ENCODE measurements at places on chromosomes 3 and 15. TPM values are rescaled to one million over a fixed set of nuclear protein-coding genes. Genes with fewer than 3 reads are reported as not detected.

SMAD6 gene
- 22.0 TPM for total RNA-seq

ERICH6 gene
- not detected for total RNA-seq

ATP13A5 gene
- total RNA-seq: 0.37 TPM

ITIH4 gene
- total RNA-seq: 7.3 TPM

CLDN18 gene
- 0.11 TPM for total RNA-seq

OR5K3 gene
- total RNA-seq: not detected

RTP1 gene
- total RNA-seq: not detected

GOLGA8S gene
- not detected for total RNA-seq

TMEM207 gene
- total RNA-seq: not detected

IQCH gene
- total RNA-seq: 0.93 TPM

MEX3B gene
- total RNA-seq: 1.1 TPM

CSPG4 gene
- 2.1 TPM for total RNA-seq

DRD3 gene
- total RNA-seq: not detected

RLBP1 gene
- total RNA-seq: not detected

DCLK3 gene
- 0.11 TPM for total RNA-seq

IL20RB gene
- 0.96 TPM for total RNA-seq

CACNA2D2 gene
- 2.4 TPM for total RNA-seq

CHRM5 gene
- total RNA-seq: not detected

TJP1 gene
- total RNA-seq: 70.1 TPM

GP5 gene
- total RNA-seq: 0.11 TPM

ACKR4 gene
- not detected for total RNA-seq

ARPP21 gene
- 0.42 TPM for total RNA-seq

GABRR3 gene
- not detected for total RNA-seq

HES1 gene
- total RNA-seq: 102 TPM

MUSTN1 gene
- 3.2 TPM for total RNA-seq

NOX5 gene
- total RNA-seq: 0.05 TPM

HCLS1 gene
- total RNA-seq: 10.0 TPM

CPNE9 gene
- not detected for total RNA-seq

RARB gene
- 0.54 TPM for total RNA-seq

ENTPD3 gene
- 2.3 TPM for total RNA-seq

PAQR5 gene
- total RNA-seq: 36.3 TPM

IGSF11 gene
- total RNA-seq: 0.50 TPM
